ENCODE measurements at places on chromosomes 3 and 15. TPM values are rescaled to one million over a fixed set of nuclear protein-coding genes. Genes with fewer than 3 reads are reported as not detected.

The TP63 gene
- 2.1 TPM for total RNA-seq

The CHL1 gene
- 20.2 TPM for total RNA-seq

The DCLK3 gene
- total RNA-seq, result 0.12 TPM

The FBN1 gene
- 75.3 TPM for total RNA-seq

The RTP4 gene
- 10.9 TPM for total RNA-seq

DNA sequence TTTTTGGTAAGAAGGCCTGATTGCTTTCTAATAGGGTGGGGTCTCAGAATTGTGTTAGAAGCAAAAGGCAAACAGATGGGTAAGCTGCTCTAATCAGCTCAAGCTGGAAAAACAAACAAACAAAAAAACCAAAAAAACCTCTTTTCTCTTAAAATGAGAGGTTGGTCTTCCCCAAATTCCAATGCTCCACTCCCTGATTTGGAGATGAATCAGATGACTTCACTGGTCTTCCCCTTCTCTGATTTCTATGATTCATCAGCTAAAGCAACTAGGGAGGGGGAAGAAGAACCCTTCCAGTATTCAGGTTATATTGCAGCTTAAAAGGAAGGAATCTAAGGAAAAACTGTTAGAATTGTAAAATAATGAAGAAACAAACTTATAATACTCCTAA lies 9.6 kb upstream of the ANXA2 start:
- H3K4me1 ChIP-seq, result peaks cover 25% of the 10 kb centered on the region
- no peaks in the 10 kb centered on the region for H3K36me3 ChIP-seq
- no peaks in the 10 kb centered on the region for H3K27me3 ChIP-seq

DNA sequence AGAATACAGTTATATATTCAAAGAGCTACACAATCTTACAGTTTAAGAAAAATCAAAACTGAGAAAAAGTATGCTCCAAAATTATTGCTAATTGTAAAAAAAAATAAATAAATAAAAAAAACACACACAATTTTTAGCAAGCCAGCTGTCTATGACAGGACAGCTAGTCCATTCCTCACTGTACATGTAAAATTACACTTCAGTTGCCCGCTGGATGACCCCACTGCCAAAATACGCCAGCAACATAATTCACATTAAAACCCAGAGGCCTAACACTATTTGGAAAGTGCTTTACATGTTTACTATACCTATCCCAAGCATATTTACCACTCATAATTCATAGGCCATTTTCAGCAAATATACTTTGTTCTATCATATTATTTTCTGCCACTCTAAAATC lies 5.8 kb downstream of the MYO9A start:
- no peaks in the 10 kb centered on the region for H3K36me3 ChIP-seq
- H3K4me1 ChIP-seq, result peaks cover 37% of the 10 kb centered on the region
- H3K27ac ChIP-seq, result no peak overlapping the region
- H3K4me3 ChIP-seq, result no peak overlapping the region

GRCh38 chr3:138219255-138219654 lies 32.2 kb downstream of the ARMC8 start:
- peaks cover 32% of the 10 kb centered on the region for H3K4me1 ChIP-seq
- DNase-seq, result no peak
- H3K36me3 ChIP-seq, result peaks cover 30% of the 10 kb centered on the region
- no peak overlapping the region for H3K4me3 ChIP-seq

GRCh38 chr3:125166599-125167136 lies 45.9 kb downstream of the SLC12A8 start:
- H3K4me3 ChIP-seq, result no peak overlapping the region
- DNase-seq, result no peak
- H3K36me3 ChIP-seq, result no peaks in the 10 kb centered on the region
- H3K27me3 ChIP-seq, result no peaks in the 10 kb centered on the region
- H3K4me1 ChIP-seq, result peaks cover 32% of the 10 kb centered on the region

DNA sequence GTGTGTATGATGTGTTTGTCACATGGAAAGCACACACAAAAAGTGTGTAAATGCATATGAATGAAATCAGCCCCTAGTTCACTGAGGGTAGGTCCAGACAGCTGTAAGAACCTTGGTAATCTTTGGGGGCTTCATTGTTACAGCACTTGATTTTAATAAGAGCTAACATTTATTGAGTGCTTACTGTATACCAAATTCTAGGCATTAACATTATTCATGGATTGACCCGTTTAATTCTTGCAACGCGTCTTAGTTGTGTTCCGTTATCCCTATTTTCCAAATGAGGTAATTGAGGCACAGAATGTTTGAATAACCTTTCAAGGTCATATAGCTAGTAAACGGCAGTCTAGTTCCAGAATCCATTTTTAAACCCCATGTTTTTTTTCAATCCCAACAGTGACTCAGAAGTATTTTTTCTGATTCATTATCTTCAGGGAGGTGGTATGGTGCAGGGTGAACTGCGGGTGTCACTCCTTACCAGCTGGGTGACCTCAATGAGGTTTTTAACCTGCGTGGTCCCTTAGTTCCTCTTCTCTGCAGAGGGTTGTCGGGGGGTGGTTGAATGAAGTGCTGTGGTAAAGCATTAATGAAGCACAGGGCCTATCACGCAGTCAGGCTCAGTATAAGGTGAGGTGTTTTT lies 14.2 kb downstream of the RAB8B start:
- H3K27ac ChIP-seq, result no peak overlapping the region
- no peaks in the 10 kb centered on the region for H3K36me3 ChIP-seq
- peaks cover 53% of the 10 kb centered on the region for H3K4me1 ChIP-seq
- H3K27me3 ChIP-seq, result no peaks in the 10 kb centered on the region
- DNase-seq, result no peak

DNA sequence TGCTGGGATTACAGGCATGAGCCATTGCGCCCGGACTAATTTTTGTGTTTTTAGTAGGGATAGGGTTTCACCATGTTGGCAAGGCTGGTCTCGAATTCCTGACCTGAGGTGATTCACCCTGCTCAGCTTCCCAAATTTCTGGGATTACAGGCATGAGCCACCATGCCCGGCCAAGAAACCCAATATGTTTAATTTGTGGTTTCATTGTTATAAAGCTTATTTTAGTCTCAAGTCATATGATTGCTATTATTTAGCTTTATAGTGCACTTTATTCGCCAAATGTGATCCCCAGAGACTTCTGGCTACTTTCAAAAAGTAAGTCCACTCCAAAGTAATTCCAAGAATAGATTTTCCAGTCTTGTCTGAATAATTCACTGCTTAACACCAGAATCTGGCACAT lies 19.3 kb upstream of the SLC4A7 start:
- no peak for DNase-seq
- H3K27me3 ChIP-seq, result no peaks in the 10 kb centered on the region
- H3K27ac ChIP-seq, result no peak overlapping the region
- no peaks in the 10 kb centered on the region for H3K36me3 ChIP-seq
- H3K4me1 ChIP-seq, result peaks cover 8% of the 10 kb centered on the region

DNA sequence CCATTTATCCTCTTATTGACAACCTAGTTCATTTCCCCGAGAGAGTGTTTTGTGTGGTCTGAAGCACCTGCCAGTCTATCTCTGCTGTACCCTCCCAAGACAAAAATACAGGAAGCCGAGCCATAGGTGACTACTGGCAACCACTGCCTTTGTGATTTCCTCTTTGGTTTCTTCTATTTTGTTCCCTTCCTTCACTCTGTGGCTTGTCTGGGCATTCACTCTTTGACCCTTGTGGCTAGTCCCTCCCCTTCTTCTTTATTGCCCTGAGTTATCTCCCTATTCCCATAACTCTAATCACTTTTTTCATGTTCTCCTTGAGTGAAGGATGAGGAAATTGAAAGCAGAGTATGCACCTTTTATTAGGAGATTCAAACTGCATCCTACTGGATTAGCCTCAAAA lies at the start of gene ADGRG7:
Gene ADGRG7 (plus strand): TSS at position 297 of the 400 bp plus-strand sequence. CDS start 256 bp downstream, outside the sequence.
- no peak within 1 kb of the TSS for H3K27ac ChIP-seq
- no peaks in the 10 kb centered on the region for H3K27me3 ChIP-seq
- DNase-seq, result no peak
- no peaks in the 10 kb centered on the region for H3K36me3 ChIP-seq
- H3K4me3 ChIP-seq, result no peak within 1 kb of the TSS

DNA sequence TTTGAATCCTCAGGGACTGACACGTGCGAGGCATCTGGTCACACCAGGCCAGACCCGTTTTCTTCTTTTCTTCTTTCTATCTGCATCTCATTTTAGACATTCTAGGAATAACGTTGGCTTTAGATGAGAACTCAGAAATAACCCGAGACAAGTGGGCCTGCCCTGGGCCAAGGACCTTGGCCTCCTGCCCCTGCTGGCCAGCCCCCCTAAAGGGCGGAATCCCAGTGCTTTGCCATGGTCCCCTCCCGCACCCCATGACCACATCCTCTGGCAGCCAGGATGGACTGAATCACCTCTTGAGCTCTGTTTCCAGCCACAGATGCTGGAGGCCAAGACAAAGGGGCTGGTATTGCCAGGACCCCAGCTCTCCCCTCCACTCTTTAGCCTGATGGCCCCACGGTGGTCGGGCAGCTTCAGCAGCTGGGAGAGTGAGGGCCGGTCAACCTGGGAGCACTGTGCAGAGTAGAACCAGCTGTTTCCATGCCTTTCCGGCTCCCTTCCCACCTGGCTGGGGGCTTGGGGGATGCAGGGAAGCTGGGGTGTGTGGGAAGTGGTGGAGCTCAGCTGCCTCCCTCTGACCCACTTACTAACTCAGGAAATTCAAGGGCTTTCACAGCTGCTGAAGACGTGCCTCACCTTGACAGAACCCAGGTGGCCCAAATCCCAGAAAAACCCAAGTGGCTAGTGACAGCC lies 190.9 kb downstream of the FAM43A start:
- no peaks in the 10 kb centered on the region for H3K36me3 ChIP-seq
- no peaks in the 10 kb centered on the region for H3K27me3 ChIP-seq
- no peak overlapping the region for H3K4me3 ChIP-seq
- no peak overlapping the region for H3K27ac ChIP-seq
- no peak for DNase-seq
- peaks cover 36% of the 10 kb centered on the region for H3K4me1 ChIP-seq

DNA sequence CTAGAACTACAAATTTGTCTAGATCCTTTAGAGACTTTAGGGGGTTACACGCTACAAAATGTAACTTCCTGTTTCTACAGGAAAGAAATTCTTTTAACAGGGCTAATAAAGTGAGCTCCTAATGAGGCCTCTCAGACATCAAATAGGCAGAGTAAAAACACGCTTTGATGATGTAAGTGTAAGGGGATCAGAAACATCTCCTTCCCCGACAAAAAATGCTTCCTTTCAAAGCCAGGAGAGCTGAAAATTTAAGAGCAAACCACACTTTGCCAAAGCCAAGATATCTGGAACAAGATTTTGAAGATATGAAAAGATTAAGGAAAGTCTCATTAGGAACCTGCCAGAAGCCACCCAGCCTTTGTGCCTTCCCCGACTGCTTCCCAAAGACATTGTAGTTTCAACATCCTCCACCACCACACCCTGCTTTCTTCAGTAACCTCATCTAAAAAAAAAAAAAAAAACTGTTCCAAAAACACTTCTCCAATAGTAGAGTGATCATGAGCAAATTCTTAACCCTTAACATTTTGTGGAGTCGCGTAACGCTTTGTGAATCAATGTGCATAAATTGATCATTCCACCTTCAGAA lies 505.0 kb upstream of the THBS1 start:
- DNase-seq, result no peak
- no peak overlapping the region for H3K27ac ChIP-seq
- no peak overlapping the region for H3K4me3 ChIP-seq
- no peaks in the 10 kb centered on the region for H3K4me1 ChIP-seq

- peaks cover 11% of the 10 kb centered on the region for H3K4me1 ChIP-seq
- H3K36me3 ChIP-seq, result peaks cover 15% of the 10 kb centered on the region
- H3K27ac ChIP-seq, result no peak overlapping the region
- no peaks in the 10 kb centered on the region for H3K27me3 ChIP-seq
Observed at GRCh38 chr3:73049319-73049718, 12.1 kb upstream of the EBLN2 start.

DNA sequence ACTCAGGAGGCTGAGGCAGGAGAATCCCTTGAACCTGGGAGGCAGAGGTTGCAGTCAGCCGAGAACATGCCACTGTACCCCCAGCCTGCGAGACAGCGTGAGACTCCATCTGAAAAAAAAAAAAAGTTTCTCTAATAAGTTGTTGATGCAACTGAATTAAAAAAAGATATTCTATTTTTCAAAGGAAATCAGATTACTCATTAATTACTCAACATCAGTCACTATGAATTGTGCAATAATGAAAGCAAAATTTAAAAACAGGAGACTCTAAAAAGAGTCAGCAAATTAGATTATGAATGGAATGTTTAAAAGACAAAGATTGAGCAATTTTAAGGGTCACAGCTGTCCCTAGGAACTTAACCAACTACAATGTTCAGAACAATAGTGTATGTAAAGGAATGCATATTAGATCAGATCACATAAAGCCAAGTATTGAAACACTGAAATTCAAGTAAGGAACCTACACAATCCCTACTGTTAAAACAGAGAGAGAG lies 60.2 kb upstream of the SLC4A7 start:
- H3K27me3 ChIP-seq, result no peaks in the 10 kb centered on the region
- no peak overlapping the region for H3K27ac ChIP-seq
- peaks cover 13% of the 10 kb centered on the region for H3K4me1 ChIP-seq
- DNase-seq, result no peak
- H3K4me3 ChIP-seq, result no peak overlapping the region

DNA sequence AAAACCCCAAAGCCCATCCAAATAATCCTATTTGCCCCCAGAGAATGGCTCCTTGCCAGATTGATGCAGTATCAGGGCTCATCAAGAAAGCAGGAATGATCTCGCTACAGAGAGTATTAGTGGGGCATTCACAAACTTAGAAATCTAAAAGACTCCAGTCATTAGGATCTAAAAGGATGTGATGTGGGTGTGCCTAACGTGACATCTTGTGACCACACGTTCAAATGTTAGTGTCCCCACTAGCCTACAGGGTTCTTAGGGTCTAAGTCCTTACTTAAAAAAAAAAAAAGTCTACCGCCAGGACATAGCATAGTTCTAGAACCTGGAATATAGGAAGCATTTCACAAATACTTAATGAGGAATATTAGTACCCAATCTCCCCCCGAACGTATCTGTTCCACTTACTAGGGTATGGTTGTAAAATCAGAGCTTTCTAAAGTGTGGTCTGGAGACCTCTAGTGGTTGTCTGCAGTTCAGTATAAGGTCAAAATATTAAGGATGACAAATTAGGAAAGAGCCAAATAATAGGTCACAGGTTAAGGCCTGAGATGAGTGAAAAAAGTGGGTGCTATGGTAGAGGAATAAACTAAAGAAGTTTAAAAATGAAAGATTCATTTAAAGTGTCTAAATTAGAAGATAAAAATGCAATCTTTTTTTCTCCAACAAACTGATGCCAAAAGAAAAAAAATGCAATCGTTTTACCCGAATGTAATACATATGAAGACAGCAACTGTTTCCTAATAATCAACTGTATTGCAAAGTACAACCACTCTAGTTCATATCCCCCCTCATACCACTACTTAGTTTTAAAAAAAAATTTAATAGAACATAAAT lies 4.2 kb upstream of the CHRM5 start:
- no peak overlapping the region for H3K4me3 ChIP-seq
- H3K36me3 ChIP-seq, result no peaks in the 10 kb centered on the region
- H3K4me1 ChIP-seq, result no peaks in the 10 kb centered on the region
- DNase-seq, result no peak
- H3K27me3 ChIP-seq, result no peaks in the 10 kb centered on the region
- H3K27ac ChIP-seq, result no peak overlapping the region

GRCh38 chr3:105317841-105318240 lies 48.9 kb upstream of the ALCAM start:
- H3K4me3 ChIP-seq, result no peak overlapping the region
- no peaks in the 10 kb centered on the region for H3K4me1 ChIP-seq
- H3K27ac ChIP-seq, result no peak overlapping the region
- H3K36me3 ChIP-seq, result no peaks in the 10 kb centered on the region
- no peak for DNase-seq
- no peaks in the 10 kb centered on the region for H3K27me3 ChIP-seq

GRCh38 chr15:86384186-86384585 lies 304.5 kb downstream of the AGBL1 start:
- no peak for DNase-seq
- no peak overlapping the region for H3K4me3 ChIP-seq
- no peak overlapping the region for H3K27ac ChIP-seq
- no peaks in the 10 kb centered on the region for H3K4me1 ChIP-seq

GRCh38 chr15:92603743-92604470 lies 51.7 kb downstream of the FAM174B start:
- no peaks in the 10 kb centered on the region for H3K36me3 ChIP-seq
- no peak overlapping the region for H3K27ac ChIP-seq
- no peaks in the 10 kb centered on the region for H3K27me3 ChIP-seq
- H3K4me1 ChIP-seq, result peaks cover 7% of the 10 kb centered on the region
